ENCODE measurements at places on chromosomes 13 and 19. TPM values are rescaled to one million over a fixed set of nuclear protein-coding genes. Genes with fewer than 3 reads are reported as not detected.

Gene ZNF729
- total RNA-seq, result not detected

Gene ZNF540
- total RNA-seq, result 1.0 TPM

Gene C19orf38
- not detected for total RNA-seq

Gene SIGLEC12
- total RNA-seq, result not detected

DNA sequence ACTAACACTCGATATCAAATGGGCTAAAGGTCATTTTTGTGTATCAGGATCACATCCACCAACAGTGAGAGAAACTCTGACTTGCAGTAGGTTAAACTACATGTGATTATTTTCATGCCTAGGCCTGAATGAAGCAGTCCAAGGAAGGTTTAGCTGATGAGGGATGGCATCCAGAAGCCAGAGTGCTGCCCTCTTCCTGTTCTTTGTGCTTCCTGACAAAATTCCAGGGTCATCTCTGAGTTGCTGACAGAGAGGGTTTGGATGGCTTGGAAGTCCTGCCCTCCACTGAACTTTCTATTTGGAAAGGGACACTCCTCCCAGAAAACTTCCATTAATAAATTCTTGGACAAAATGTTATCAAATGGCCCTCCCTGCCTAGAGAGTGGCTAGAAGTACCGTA lies 728.3 kb upstream of the SLC10A2 start:
- no peak overlapping the region for H3K4me3 ChIP-seq
- H3K4me1 ChIP-seq, result peaks cover 5% of the 10 kb centered on the region
- no peak overlapping the region for H3K27ac ChIP-seq
- DNase-seq, result no peak
- no peaks in the 10 kb centered on the region for H3K27me3 ChIP-seq

DNA sequence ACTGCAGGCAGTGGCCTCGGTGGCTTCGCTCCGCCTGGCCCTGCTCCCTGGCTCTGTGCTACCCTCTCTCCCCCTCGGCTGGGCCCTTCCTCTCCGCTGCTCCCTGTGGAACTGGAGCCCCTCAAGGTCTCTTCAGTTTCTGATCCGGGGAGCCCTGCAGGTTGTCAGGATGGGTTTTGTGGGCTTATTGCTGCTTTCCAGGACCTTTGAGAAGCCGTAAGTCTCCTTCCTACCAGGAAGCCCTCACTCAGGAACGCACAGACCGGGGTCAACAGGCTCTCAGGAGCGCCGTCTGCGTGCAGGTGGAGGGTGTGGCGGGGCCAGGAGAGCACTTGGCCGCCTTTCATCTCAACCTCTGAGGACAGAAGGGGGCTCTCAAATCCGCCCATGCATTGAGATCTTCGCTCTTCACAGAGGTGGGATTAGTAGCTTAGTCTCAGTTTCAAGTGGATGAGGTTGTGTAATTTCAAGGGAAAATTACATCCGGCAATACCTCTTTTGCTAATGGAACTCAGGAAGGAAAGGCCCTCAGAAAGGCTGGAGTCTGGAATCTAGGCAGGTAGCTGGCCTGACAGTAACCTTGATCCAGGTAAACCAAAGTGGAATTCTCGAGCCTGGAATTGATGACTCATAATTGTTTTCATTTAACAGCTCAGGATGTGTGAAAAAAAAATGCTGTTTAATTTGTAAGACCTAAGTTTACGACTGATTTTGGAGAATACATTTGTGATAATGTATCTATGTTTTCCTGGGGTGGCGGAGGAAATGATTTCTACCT lies 102.0 kb downstream of the ATP11A start:
- H3K4me3 ChIP-seq, result no peak overlapping the region
- H3K4me1 ChIP-seq, result no peaks in the 10 kb centered on the region
- peak overlapping the region; percentile 35 for H3K27ac ChIP-seq
- no peaks in the 10 kb centered on the region for H3K27me3 ChIP-seq
- H3K36me3 ChIP-seq, result peaks cover 37% of the 10 kb centered on the region

DNA sequence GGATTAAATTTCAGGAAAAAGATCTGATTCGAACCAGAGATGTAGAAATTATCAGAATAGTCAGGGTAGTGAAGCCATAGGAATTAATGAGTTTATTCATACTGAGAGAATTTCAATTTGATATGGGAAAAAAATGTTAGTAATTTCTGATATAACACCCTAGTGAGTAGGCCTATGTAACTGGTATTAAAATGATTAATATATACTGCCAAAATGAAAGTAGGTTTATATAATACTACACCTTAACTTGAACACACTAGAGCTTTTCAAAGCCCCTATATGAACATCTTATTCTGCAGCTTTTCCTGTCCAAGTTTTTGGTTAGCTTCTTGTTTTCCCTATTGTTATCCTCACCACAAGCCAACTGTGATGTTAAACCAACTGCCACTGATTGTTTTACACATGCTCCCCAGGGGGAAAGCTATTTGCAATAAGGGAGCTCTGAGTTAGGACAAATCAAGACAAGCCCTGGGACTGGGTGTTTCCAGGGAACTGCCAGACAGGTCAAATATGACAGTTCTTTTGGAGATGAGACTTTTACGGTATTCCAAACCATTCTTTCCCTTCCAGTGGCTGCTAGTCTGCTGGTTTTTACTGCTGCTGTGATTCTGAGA lies 45.3 kb downstream of the FNDC3A start:
- H3K4me1 ChIP-seq, result no peaks in the 10 kb centered on the region
- DNase-seq, result no peak
- H3K36me3 ChIP-seq, result peaks cover 35% of the 10 kb centered on the region
- no peaks in the 10 kb centered on the region for H3K27me3 ChIP-seq
- H3K27ac ChIP-seq, result no peak overlapping the region

DNA sequence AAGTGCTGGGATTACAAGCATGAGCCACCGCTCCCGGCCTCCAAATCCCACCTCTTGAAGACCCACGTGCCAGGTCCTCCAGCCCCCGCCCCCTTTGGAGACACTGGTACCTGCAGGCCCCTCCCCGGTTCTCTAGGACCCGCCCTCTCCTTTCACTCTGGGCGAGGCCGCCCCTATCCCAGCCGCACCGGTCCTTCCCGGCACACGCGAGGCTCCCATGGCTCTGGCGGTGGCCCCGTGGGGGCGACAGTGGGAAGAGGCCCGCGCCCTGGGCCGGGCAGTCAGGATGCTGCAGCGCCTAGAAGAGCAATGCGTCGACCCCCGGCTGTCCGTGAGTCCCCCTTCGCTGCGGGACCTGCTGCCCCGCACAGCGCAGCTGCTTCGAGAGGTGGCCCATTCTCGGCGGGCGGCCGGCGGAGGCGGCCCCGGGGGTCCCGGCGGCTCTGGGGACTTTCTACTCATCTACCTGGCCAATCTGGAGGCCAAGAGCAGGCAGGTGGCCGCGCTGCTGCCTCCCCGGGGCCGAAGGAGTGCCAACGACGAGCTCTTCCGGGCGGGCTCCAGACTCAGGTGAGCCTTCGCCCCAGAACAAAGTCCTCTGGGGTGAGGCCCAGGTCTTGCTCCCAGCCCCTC lies at the start of gene CBLC:
CBLC (plus strand) TSS at position 176 of the 633 bp plus-strand sequence; CDS start at position 218, 42 bp downstream.
- H3K27ac ChIP-seq, result no peak within 1 kb of the TSS
- peaks cover 40% of the 10 kb centered on the region for H3K27me3 ChIP-seq
- no peaks in the 10 kb centered on the region for H3K4me1 ChIP-seq

DNA sequence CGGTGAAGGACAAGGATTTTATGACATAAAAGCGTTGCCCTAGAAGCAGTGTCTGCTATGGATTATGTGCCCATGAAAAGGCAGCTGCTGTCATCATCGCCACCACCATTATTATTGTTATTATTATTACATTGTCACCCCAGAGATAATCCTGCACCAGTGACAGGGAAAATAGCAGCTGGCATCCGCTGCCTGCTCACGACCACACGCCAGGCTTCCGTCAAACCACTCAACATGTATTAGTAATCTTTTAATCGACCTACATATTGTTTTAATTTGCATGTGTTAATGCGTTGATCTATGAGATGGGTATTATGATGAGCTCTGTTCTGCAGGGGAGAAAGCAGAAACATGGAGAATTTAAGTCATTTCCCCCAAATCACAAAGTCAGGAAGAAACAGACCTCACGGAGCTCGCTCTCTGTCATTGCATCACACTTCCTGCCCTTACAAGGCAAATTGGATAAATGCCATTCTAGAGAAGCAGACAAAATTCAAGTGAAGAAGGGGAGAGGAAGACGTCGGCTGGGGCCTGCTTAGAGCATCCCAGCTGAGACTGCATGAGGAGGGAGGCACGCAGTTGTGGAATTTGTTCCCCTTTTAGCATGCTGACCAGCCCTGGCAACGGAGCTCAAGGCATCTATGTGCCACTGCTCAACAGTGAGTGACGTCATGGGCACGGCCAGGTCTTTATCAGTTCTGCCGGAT lies at the start of gene FFAR3:
FFAR3 (plus strand) TSS at position 594 of the 707 bp plus-strand sequence. CDS start 431 bp downstream, outside the sequence.
- no peak within 1 kb of the TSS for H3K4me3 ChIP-seq
- no peak within 1 kb of the TSS for H3K27ac ChIP-seq
- H3K27me3 ChIP-seq, result peaks cover 4% of the 10 kb centered on the region
- H3K4me1 ChIP-seq, result no peaks in the 10 kb centered on the region
- no peaks in the 10 kb centered on the region for H3K36me3 ChIP-seq
- no peak for DNase-seq

- no peak overlapping the region for H3K4me3 ChIP-seq
- peaks cover 7% of the 10 kb centered on the region for H3K4me1 ChIP-seq
- H3K27ac ChIP-seq, result no peak overlapping the region
- H3K36me3 ChIP-seq, result no peaks in the 10 kb centered on the region
- no peak for DNase-seq
These were observed 42.4 kb downstream of the ZIC2 start for GRCh38 chr13:100024023-100024422.
